Activated effector memory CD4-positive, alpha-beta T cell treated with anti-CD3 and anti-CD28 coated beads, Interleukin-2, amount 50 U/mL, for 16 hours (primary cell): ENCODE measurements at places on chromosomes 7 and 10.

DNA sequence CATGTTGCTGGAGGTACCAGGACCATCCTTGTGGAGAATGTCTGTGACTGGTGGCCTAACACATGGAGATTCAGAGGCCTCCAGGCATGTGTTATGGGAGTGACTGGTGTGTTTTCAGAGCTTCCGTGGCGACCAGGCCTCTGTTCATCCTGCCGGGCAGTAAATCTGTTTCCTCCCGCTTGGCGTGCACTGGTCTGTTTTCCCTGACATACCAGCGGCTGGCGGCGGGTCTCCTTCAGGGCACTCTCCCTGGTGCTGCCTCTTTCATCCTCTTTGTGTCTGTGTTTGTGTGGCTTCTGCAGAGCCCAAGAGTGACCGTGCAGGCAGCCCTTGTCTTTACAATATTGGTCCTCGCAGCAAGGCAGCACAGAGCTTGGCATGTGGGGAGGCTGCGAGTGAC is 385.1 kb upstream of the MKI67 start:
- DNase-seq: peak; percentile 19

- no peak for DNase-seq
Measured at GRCh38 chr10:17381502-17382142, 72.8 kb downstream of the ST8SIA6 start.

DNA sequence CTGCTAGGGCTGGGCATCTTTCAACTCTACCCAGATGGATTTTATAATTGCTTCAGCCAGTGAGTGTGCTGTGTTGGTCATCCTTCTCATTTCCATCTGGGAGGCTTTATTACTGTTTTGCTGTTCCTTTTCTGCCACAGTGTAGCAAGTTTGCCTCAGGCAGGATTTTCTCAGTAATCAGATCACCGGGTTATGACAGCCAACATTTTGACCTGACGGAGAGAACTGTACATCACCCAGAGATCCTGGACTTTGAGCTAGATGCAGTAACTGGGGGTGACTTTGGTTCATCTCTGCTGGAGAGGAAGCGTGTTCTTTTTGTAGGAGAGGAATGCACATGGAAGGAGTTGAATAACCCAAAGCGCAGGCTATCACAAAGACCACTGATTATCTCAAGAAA is 111.8 kb upstream of the AGR3 start:
- no peak for DNase-seq

GRCh38 chr7:33813331-33813730 is 92.0 kb upstream of the BMPER start:
- no peak for DNase-seq

DNA sequence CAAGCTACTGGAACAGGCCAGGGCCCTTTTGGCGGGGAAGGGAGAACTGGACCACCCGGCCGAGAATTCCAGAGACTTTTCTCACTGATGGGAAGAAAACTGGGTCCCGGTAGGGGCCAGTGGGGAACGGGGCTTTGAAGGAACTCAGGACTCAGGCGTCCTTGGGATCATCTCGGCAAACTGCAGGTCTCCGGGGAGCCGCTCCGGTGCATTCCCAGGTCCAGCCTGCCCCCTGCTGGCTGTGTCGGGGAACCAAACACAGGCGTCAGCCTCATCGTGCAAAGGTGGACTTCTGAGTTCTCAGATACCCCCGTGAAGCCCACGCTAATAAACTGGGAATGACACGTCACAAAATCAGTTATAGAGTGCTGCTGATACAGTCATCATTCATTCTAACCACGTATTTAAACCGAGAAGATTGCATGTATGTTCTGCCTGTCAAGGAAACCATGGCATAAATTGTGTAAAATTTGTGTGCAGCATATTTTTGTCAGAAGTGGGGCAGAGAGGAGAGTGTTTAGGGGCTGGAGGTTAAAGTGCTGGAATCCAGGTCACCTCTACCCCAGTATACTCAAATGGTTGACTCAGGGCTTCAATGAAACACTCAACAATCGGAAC is 76.1 kb upstream of the CPXM2 start:
- DNase-seq: peak; percentile 72

DNA sequence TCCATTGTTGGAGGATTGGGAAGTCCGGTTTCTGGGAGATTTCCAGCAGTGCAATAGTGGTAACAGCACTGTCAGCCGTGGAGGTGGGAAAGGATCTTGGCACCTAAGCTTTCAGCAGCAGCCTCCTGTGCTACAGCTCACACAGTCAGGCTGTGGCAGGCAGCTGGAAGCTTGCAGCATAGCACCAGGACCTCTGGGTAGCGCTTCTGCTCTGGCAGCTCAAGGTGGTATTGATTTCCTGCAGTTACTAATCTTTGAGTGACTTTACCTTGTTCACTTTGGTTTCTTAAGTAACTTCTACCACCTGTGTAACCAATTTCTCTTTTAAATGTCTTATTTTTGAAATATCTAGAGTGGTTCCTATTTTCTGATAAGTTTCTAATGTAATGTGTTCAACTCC is 130.5 kb downstream of the LHFPL3 start:
- no peak for DNase-seq

- no peak for DNase-seq
Measured at GRCh38 chr7:132877573-132877972, 204.3 kb downstream of the CHCHD3 start.

DNA sequence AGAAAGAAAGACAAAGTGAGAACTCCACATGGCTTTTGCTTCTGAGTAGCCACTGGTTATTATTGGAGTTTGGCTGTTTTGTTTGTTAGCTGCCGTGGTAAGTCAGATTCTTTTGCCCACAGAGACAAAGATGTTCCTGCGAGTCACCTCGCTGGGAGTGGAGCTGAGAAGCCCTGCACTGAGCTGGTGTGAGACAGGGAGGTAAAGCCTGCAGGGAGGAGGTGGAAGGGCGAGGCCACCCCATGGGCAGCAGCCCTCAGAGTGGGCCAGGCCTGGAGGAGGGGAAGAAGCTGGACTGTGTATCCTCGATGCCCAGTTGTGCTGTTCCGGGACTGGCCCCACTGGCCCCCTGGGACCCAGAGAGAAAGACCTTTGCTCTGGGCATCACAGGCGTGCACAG is 14.3 kb upstream of the NOM1 start:
- no peak for DNase-seq

- no peak for DNase-seq
Measured at GRCh38 chr7:74220229-74220628, 10.4 kb downstream of the LAT2 start.

DNA sequence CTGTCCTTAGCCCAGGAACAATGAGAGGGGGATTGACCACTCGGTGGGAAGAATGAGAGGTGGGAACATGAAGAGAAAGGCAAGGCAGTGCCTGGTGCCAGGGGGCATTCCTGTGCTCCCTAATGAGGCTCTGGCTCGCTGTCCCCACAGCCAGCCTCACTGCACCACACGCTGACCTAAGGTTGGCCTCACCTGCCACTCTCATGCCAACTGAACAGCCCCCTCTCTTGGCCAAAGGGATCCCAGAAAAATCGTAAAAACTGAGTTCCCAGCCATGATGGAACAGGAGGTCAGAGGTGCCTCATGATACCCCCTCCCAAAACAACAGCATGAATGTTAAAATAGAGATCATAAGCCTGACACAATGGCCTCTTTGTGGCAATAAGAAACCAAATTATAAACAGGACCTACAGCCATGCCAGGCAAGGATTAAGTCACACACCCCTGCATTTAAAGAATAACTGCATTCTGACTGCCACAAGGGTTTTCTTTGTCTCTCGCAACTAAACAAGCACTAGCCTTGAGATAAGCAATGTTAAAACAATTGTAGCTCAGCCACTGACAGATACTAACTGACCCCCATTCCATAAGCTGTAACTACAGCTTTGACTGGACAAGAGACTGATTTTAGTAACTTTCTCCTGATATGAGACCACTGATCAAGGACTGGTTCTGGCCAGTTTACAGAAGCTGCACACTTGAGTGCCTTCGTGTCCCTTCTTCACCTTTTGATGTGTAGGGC is 149.2 kb downstream of the SH2D4B start:
- no peak for DNase-seq

GRCh38 chr7:37289781-37290180 is 158.9 kb downstream of the ELMO1 start:
- DNase-seq: no peak

- no peak for DNase-seq
Measured at GRCh38 chr10:34995925-34996324, 94.2 kb downstream of the CUL2 start.

DNA sequence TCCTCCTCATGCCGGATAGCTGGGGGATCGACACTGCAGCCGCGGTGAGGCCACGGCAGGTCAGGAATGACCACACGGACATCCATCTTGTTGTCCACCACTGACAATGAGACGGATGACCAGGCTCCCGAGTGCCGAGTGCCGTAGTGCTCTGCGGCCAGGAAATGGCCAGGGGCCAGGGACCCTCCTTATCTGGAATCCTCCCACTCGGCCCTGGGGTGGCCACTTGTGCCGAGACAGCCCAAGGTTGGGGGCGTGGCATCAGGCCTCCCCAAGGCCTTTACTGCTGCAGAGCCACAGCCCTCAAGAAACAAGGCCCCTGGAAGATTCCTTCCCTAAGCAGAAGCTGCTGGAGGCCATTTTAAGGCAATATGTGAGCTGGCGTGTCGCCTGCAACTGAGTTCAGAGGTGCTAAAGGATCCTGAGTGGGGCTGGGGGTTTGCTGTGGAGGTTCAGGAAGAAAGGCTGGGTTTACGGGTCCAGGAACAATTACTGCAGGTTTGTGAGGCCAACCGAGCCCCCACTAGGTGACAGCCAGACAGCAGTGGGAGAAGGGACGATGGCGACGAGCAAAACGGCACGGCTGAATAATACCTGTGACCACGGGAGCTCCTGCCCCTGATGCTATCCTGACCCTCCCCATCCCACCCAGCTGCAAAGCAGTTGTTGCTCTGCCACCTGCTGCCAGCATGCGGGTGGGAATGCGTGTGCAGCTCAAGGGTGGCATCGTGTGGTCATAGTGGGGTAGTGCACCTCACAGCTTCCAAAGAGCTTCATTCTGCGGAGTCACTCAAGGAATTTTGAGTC is 31.6 kb upstream of the LEP start:
- peak; percentile 86 for DNase-seq

GRCh38 chr7:134690016-134690415 is 43.4 kb downstream of the BPGM start:
- no peak for DNase-seq

DNA sequence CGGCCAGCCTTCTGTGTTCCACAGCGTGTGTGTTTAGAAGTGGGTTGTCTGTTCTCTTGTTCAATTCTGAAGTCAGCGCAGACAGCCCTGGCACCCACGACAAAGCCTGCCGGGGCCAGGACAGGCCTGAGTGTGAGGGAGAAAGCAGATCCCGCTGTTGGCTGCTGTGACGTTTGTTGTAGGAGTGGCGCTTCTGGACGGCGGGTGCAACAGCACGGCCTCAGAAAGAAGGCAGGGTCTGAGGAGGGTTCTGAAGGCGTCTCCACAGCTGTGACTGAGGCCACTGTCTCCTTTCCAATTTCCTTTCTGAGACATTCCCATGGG is 76.2 kb downstream of the VIPR2 start:
- no peak for DNase-seq

GRCh38 chr7:139068544-139069399 is 32.9 kb upstream of the ZC3HAV1L start:
- DNase-seq: no peak
